NCI-H460 (cell line): ENCODE measurements at places on chromosomes 3 and 15. TPM values are rescaled to one million over a fixed set of nuclear protein-coding genes. Genes with fewer than 3 reads are reported as not detected.

- no peak for DNase-seq
These were observed 175.6 kb downstream of the GHSR start for GRCh38 chr3:172272698-172273097.

DNA sequence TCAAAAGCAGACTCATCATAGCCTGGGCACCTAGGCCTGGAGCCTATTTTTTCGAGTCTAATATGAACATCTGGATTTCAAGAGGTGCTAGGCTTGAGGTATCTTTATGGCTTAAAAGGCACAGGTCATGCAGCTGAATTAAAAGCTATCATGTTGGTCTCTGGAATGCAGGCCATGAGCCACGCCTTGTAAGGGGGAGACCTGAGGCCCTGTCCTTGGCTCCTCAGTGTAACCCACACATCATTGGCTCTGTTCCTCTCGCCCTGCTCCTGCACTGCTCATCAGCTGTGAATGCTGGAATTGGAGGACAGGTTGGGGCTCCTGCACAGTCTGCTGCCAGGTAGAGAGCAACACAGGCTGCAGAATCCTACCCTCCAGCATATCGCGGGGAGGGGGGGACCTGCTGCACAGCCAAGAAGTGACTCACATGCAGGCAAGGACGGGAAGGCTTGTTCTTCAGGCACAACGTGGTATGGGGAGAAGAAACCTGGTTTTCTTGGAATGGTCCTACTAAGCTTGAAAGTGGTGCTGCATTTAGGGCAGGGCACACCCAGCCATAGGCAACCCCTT, 146.0 kb downstream of the CHST2 start:
- no peak for DNase-seq

IL17RC gene
- total RNA-seq: 18.7 and 24.4 TPM in 2 replicates

AGBL1 gene
- 0.02 TPM in 1 of 2 replicates, not detected in the other for total RNA-seq
